ENCODE measurements at places on chromosomes 1 and 21.
A peak's percentile ranks its signal among the peaks of the same experiment; 100 is the strongest.

- peak; percentile 76 for DNase-seq
- H3K4me3 ChIP-seq, result no peak overlapping the region
- H3K36me3 ChIP-seq, result no peaks in the 10 kb centered on the region
- no peak overlapping the region for H3K27ac ChIP-seq
- H3K4me1 ChIP-seq, result no peaks in the 10 kb centered on the region
These were observed 60.3 kb downstream of the STUM start for GRCh38 chr1:226608699-226609505.

DNA sequence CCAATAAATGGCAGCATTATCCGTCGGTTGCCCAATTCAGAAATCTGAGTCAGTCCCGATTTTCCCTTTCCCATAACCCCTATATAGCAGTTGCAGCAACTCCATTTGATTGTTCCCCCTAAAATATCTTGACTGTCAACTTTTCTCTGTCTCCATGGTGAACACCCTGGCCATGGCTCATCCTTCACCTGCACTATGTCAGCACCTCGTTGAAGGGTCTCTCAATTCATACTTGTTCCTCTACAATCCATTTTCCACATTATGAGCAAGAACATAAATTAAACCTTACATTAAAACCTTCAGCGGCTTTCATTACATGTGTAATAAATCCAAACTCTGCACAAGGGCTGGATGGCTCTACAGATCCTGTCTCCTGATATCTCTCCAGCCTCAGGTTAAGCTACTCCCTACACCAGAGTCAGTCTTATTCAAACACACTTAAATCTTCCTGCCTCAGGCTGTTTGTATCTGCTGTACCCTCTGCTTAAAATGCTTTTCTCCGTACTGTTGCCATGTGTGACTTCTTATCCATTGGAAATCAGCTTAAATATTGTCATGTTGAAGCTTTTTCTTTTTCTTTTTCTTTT lies 87.3 kb downstream of the BACH1 start:
- H3K4me3 ChIP-seq, result no peak overlapping the region
- no peaks in the 10 kb centered on the region for H3K27me3 ChIP-seq
- no peak overlapping the region for H3K27ac ChIP-seq

DNA sequence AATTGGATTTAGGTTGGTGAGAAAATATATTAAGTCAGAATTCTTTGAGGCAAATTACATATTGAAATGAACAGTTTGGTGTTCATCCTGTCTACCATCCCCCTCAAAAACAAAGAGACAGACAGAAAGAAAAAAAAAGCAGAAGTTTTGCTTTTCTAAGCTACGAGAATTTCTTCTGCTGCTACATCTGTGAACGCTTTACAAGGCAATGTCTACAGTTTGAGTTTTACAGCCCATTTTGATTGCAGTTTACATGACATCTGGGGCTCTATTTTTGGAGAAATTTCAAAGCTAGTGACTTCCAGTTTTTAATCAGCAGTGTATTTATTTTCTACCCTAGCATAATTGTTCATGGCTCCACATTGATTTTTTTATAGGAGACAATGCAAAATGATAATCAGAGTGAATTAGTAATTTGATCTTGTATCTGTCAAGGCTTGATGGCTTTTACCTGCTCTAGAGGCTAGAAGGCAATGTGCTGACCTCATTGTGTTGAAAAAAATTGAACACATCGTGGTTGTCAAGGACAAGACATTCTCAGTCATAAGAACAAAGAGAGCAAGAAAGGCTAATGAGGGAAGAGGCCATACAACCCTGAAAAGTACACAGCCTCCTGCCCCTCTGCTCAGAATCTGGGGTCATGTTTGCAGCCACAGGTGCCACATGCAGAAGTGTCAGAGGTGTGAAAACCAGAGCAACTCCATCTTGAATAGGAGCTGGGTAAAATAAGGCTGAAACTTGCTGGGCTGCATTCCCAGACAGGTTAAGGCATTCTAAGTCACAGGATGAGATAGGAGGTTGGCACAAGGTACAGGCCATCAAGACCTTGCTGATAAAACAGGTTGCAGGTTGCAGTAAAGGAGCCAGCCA lies 201.0 kb upstream of the CAMK1G start:
- H3K27ac ChIP-seq, result no peak overlapping the region
- H3K4me1 ChIP-seq, result no peaks in the 10 kb centered on the region
- H3K27me3 ChIP-seq, result no peaks in the 10 kb centered on the region
- H3K4me3 ChIP-seq, result no peak overlapping the region

DNA sequence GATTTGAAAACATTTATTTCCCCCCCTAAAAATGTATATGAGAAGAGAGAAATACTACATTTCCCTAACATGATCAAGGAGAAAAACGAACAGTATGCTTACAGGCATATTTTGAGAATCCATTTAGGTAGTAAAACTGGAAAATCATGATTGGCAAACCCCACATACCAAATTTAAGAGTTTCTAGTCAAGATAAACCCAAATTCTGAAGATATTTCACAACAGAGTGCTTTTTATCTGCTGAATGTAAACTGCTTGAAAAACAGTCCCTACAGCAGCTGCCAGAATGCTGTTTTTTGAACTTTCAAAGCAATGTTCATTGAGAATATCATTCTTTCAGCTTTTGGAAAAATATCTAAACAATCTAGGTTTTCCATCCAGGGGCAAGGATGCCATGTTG lies 31.0 kb downstream of the ASH1L start:
- H3K4me3 ChIP-seq, result no peak overlapping the region
- H3K36me3 ChIP-seq, result no peaks in the 10 kb centered on the region
- no peaks in the 10 kb centered on the region for H3K27me3 ChIP-seq
- H3K4me1 ChIP-seq, result peaks cover 53% of the 10 kb centered on the region
- no peak overlapping the region for H3K27ac ChIP-seq

DNA sequence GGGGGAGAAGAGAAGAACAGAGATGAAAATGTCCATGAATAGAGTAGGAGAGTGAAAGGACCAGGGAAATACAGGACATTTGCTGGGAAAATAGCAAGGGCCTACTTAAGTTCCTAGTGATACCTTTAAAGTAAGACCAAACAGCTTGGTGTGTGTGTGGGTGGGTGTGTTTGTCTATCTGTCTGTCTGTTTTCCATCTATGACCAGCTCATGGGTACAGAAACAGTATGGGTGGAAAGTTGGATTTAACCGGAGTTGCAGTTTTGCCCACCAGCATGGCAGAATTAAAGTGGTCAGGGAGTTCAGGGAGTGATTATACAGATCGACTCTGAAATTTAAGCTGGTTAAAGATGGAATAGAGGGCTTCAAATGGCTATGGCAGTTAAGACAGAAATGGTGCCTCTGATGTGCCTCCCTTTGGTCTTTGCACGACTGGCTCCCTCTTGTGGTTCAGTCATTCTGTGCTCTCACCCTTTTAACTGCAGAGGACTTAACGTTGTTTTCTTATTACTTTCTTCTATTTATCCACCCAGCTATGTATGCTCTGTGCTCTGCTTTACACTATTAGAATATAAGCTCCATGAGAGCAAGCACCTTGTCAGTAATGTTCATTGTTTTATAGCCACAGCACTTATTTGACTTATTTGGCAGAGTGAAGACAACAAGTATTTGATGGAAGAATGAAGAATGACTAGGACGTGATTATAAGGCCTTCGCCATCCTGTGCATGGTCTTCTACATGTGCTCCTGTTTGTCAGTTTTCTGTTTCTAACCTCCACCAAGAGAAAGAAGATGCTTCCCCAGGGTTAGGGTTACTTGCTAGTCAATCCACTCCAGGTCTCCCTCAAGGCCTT lies 72.7 kb upstream of the AK4 start:
- H3K36me3 ChIP-seq, result no peaks in the 10 kb centered on the region
- no peak overlapping the region for H3K4me3 ChIP-seq
- no peaks in the 10 kb centered on the region for H3K27me3 ChIP-seq
- no peak overlapping the region for H3K27ac ChIP-seq
- H3K4me1 ChIP-seq, result no peaks in the 10 kb centered on the region

DNA sequence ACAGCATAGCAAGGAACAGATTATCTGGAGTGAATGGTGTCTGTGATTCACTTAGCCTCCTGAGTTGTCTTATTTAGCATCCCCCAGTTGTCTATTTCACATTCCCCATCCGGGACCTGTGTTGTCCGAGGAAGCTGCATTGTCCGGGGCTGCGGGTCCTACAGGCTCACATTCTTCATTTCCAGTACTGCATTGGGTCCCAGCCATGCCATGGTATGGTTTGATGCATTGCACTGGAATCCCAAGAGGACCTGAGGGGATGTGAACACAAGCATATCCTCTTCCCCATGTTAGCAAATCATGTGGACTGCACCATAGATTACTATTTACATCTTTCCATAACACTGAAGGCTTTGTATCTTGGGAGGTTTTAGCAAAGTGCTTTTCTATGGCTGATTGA lies 48.2 kb upstream of the PRELP start:
- no peak overlapping the region for H3K4me3 ChIP-seq
- no peaks in the 10 kb centered on the region for H3K36me3 ChIP-seq
- no peak overlapping the region for H3K27ac ChIP-seq
- no peak for DNase-seq
- peaks cover 3% of the 10 kb centered on the region for H3K4me1 ChIP-seq
